AML-193 (cell line): ENCODE measurements at places on chromosomes 6 and 20.

GRCh38 chr6:136920216-136920615, 1.9 kb upstream of the SLC35D3 start:
- no peak for DNase-seq

DNA sequence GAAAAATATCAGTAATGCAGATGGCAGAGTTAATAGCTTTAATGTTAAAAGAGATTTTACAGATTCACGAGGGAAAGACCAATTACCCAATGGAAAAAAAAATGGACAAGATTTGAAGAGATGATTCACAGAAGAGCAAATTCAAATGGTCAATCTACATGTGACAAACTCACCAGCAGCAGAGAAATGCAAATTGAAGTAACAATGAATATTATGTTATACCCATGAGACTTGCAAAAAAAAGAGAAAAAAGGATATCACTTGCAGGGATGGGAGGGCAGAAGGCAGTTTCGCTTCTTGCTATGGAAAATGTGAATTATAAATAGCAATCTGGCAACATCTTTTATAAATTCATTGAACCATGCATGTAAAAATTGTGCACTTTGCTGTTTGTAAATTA, 55.9 kb downstream of the PROKR2 start:
- no peak for DNase-seq

- DNase-seq, result no peak
Observed at GRCh38 chr6:167925026-167925425, 72.4 kb upstream of the KIF25 start.

DNA sequence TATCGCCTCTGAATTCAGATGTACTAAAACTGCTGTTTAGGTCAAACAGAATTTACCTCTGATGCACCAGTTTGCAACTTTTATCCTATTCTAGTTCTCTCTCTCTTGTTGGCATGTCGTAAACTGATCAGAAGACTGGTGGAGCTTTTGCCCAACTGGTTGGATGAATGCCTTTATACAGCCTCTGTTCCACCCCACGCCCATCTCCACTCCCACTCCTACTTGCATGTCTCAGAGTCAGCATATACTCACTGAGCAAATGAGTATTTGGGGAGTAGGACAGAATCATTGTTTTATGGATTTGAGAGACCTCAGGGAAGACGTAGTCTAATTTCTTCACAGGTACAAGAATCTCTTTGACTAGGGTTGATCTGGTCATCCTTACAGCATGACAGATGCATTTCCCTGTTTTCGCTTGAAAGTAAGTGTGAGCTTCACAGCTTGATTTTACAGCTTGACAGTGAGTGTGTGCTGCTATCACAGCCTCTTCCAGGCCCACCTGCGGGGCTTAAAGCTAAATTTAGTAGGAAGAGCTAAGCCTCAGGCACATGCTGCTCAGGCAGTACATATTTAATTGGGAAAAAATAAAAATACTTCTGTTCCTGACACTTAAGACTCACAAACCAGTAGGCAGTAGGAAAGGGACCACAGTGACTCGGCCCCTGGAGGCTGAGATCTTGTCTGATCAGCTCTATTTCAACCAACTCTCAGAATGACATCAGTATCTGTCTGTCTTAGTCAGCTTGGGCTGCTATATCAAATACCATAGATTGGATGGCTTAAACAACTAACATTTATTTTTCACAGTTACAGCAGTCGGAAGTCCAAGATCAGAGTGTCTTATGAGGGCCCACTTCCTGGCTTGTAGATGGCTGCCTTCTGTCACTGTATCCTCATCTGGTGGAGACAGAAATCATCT, 30.4 kb downstream of the TRMT6 start:
- DNase-seq, result no peak
